Activated gamma-delta T cell treated with anti-CD3 and anti-CD28 coated beads, Interleukin-2, amount 50 U/mL, for 16 hours (primary cell): ENCODE measurements at places on chromosomes 4 and X.

- DNase-seq = peak; percentile 66
Measured at GRCh38 chr4:56907489-56908205, at the start of gene REST. Gene REST, plus strand, starts transcription at chr4:56907900. Its CDS starts 2,739 bp downstream, at chr4:56910639.

DNA sequence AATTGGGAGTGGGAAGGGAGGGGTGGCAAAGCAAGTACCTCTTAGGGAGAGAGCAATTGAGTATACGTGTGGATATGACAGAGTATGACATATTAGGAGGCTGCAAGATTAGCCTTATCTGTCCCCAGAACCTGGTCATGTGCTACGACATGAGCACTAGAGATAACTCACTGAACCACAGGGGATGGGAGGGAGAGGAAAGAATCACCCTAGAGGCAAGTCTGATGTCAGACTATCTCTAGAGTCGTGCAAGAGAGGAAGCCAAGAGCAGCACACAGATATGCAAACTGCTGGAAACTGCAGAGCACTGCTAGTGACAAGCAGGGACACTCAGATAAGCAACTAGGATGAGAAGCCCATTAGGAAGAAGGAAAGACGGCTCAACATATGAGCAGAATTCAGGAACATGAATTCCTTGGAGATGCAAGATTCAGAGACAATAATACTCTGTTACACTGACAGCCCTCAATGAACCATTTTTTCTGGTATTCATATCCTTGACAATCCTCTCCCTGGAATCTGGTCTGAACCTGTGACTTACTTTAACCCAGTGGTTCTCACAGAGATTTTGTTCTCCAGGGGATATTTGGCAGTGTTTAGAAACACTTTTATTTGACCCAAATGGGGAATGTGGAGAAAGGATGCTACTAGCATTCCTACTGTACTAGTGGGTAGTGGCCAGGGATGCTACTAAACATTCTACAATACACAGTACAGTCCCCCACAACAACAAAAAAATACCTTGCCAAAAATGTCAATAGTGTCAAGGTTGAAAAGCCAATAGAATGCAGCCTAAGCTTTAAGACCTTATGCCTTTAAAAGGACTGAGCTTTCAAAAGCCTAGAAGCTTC is 84.0 kb upstream of the BMP2K start:
- DNase-seq = no peak

- no peak for DNase-seq
Measured at GRCh38 chr4:182206916-182207315, 36.3 kb upstream of the TENM3 start.

GRCh38 chr4:38106311-38106710 is 146.1 kb downstream of the PTTG2 start:
- DNase-seq = no peak

DNA sequence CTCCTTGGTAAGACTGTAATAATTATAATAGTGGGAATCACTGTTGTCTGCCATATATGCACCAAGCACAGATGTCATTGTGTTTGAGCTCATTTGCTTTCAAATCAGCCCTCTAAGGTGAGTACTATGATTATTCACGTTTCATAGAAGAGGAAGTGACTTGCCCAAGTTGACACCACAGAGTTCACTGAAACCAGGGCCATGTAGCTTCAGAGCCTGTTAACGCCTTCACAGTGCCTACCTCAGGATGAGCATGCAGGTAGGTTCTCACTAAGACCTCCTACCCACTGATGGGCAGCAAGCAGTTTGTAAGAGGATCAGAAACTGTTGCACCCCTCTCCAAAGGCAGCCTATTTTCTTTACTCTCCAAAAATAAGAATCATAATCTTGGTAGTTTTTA is 27.4 kb downstream of the TMPRSS11A start:
- DNase-seq = no peak

GRCh38 chr4:98481167-98481566 is 177.2 kb downstream of the TSPAN5 start:
- no peak for DNase-seq

DNA sequence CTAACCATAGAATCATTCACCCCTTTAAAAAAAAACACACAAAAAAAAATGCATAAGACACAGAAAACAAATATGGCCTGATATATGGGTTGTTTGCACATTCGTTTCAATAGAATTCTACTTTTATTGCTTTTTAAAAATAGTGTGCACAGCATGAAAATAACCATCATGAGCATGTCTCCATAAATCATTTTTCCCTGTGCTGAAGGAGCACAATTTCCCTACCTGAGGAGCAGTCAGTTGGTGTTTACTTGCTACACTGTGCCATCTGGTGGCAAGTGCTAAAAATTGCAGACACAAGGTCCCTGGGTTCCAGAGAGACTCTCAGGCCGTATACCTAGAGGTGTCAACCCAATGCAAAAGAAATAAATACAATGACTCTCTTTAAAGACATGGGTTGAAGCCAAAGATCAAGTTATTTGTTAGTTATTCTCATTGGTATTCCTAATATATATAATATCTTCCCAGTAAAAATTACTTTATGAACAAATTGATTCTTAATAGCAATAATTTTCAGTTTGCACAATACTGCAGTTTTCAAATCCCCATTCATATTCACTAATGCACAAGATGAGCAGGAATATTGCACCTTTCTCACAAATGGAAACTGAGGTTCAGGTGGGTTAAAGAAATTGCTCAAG is 551.4 kb downstream of the IQCM start:
- DNase-seq = no peak

- DNase-seq = no peak
Measured at GRCh38 chr4:102663073-102663472, 97.7 kb downstream of the MANBA start.

DNA sequence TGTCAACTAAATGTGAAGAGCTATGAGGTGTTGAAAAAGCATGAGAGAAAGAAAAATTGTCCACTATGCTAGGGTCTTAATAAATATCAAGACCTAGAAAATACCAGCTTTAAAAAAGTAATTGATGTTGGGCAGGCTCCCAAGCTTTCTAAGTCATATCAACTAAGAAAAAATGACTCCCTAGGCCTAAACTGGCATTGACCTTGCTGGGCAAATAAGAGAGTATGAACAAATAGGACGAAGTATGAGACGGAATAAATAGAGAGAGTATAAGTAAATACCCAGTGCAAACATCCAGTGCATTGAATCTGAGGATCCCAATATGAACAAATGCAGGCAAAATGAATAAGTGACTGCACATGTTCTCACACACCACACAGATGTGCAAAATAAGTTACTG is 3.2 kb downstream of the KDR start:
- no peak for DNase-seq

DNA sequence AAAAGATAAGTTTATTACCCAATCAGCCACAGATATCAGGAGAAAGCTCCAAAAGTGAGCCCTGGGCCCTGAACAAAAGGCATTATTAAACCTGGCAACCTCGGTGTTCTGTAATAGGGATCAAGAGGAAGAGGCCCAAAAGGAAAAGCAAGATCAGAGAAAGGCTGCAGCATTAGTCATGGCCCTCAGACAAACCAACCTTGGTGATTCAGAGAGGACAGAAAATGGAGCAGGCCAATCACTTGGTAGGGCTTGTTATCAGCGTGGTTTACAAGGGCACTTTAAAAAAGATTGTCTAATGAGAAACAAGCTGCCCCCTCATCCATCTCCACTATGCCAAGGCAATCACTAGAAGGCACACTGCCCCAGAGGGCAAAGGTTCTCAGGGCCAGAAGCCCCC is 75.7 kb downstream of the AGTR2 start:
- DNase-seq = no peak

DNA sequence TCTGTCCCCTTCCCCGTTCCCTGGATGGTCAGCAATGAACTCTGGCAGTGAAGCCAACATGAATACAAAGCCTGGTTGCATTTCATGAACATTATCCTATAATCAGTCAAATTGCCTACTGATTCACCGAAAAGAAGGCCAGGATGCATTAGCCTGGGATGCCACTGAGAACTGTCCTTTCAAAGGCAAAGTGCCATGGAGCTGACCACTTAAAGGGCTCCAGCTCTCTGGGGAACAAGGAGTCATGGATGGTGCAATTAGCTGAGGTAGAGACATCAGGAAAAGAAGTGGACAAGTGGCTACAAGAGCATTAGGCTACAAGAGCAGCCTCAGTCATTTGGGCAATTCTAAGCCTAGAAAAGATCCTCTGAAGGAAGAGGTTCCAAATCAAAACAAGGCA is 69.0 kb downstream of the PARM1 start:
- no peak for DNase-seq

DNA sequence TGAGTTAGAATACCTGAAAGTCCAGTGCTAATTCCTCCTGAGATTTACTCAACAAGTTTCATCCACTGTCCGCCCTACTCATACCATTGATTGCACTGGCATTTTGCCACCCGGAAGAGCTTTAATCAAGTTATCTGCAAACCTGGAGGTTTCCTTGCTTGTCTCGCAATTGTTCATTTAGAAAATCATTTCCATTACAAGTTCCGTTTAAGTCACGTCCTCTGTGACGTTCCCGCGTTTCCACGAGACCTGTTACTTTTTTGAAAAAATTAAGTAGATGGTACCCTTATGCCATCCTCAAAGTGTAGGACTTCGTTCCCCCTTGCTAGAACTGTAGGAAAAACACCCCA is 761 bp upstream of the FRYL start:
- peak; percentile 21 for DNase-seq

GRCh38 chr4:128663325-128663724 is 146.2 kb upstream of the JADE1 start:
- DNase-seq = no peak
